Kidney (tissue), 22 donors: ENCODE measurements at places on chromosomes 6 and 20. TPM values are rescaled to one million over a fixed set of nuclear protein-coding genes. Genes with fewer than 3 reads are reported as not detected.

The RIPPLY2 gene
- not detected for polyA plus RNA-seq

The TNF gene
- polyA plus RNA-seq: 0.69 TPM

The PRIM2 gene
- 3.0 TPM for polyA plus RNA-seq

The MYH7B gene
- polyA plus RNA-seq: 3.7 TPM

- peak within 1 kb of the TSS; percentile 93 for H3K27ac ChIP-seq
- H3K4me1 ChIP-seq: peaks cover 9% of the 10 kb centered on the region
- peak within 1 kb of the TSS; percentile 96 for H3K4me3 ChIP-seq
These were observed at the start of gene TAPBP for GRCh38 chr6:33313709-33314514. Gene TAPBP, minus strand, starts transcription at chr6:33314078. Its CDS starts 37 bp downstream, at chr6:33314041.

GRCh38 chr6:136737871-136738691, 54.2 kb downstream of the MAP3K5 start:
- no peaks in the 10 kb centered on the region for H3K27me3 ChIP-seq
- peaks cover 17% of the 10 kb centered on the region for H3K4me1 ChIP-seq
- no peak overlapping the region for H3K4me3 ChIP-seq
- peak overlapping the region; percentile 75 for H3K27ac ChIP-seq

- no peak overlapping the region for H3K4me3 ChIP-seq
- no peak overlapping the region for H3K27ac ChIP-seq
These were observed 393.4 kb upstream of the SULF2 start for GRCh38 chr20:48178633-48179032.

GRCh38 chr6:7960848-7961247, 50.3 kb upstream of the TXNDC5 start:
- H3K4me3 ChIP-seq: no peak overlapping the region
- no peaks in the 10 kb centered on the region for H3K36me3 ChIP-seq
- H3K27ac ChIP-seq: no peak overlapping the region
- DNase-seq: no peak
- H3K4me1 ChIP-seq: no peaks in the 10 kb centered on the region

GRCh38 chr6:138410972-138411880, 7.2 kb downstream of the HEBP2 start:
- no peaks in the 10 kb centered on the region for H3K27me3 ChIP-seq
- DNase-seq: no peak
- H3K4me3 ChIP-seq: no peak overlapping the region
- H3K27ac ChIP-seq: no peak overlapping the region
- peaks cover 29% of the 10 kb centered on the region for H3K36me3 ChIP-seq
- no peaks in the 10 kb centered on the region for H3K4me1 ChIP-seq
